ENCODE measurements at places on chromosomes 6 and 20. TPM values are rescaled to one million over a fixed set of nuclear protein-coding genes. Genes with fewer than 3 reads are reported as not detected.

PCMTD2 gene
- 42.7 TPM for total RNA-seq

HAO1 gene
- not detected for total RNA-seq

DEFB132 gene
- total RNA-seq: not detected

REM1 gene
- not detected for total RNA-seq

KCNB1 gene
- 0.17 TPM for total RNA-seq

PPIL6 gene
- total RNA-seq: 0.61 TPM

WFDC2 gene
- total RNA-seq: 2.3 TPM

FAM209A gene
- not detected for total RNA-seq

RGS19 gene
- total RNA-seq: 9.5 TPM

CD83 gene
- total RNA-seq: 2.1 TPM

LRRC73 gene
- total RNA-seq: 1.6 TPM

SLC22A2 gene
- not detected for total RNA-seq

TRERF1 gene
- 0.33 TPM for total RNA-seq

HNF4A gene
- not detected for total RNA-seq

LST1 gene
- total RNA-seq: not detected

GSTA2 gene
- total RNA-seq: not detected

FLRT3 gene
- 194 TPM for total RNA-seq
